ENCODE measurements at places on chromosomes 12 and 14.
A peak's percentile ranks its signal among the peaks of the same experiment; 100 is the strongest.

- no peak for DNase-seq
Measured at GRCh38 chr12:8709124-8709830, 11.5 kb downstream of the RIMKLB start.

- no peak for DNase-seq
Measured at GRCh38 chr14:51094282-51094821, 553 bp downstream of the TRIM9 start.

GRCh38 chr14:70809225-70810219 lies at the start of gene MAP3K9:
Gene MAP3K9, minus strand, starts transcription at chr14:70809513. Its CDS starts 342 bp downstream, at chr14:70809171.
- DNase-seq = peak; percentile 78

- DNase-seq = no peak
Measured at GRCh38 chr14:24307575-24308341, at the start of gene CIDEB. Gene CIDEB, minus strand, starts transcription at chr14:24307977. Its CDS starts 119 bp downstream, at chr14:24307858.

DNA sequence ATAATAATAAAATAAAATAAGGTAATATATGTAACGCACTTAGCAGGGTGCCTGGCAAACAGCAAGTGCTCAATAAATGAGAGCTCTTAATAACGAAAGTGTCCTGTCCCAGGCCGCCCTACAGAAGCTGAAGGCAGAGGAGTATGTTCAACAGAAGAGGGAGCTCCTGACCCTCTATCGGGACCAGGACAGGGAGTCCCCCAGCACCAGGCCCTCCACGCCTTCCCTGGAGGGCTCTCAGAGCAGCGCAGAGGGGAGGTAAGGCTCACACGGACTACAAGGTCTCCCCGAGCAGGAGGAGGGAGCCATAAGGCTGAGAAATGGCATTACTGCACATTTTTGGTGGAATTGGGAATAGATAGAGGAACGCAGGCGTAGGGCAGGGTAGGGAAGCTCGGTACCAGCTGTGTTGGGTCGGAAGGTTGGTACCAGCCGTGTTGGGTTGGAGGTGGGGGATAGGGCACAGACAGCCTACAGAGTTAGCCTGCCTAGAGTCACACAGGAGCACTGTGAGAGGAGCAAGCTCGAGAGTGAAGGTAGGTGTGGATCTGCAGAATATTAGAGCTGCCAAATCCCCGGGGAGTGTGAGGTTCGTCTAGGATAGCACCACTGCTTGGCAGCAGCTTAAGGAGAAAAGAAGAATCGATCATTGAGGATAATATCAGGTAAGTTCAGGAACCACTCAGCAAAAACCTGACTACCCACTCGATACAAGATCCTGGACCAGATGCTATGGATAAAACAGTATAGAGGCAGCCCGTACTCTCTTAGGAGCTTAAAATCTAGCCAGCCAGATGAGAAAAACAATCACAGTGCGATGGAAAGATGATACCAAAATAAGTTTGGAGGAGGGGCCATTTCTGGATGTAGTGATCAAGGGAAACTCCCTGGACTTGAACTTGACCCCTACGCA lies 15.3 kb downstream of the TNFRSF1A start:
- DNase-seq = no peak

DNA sequence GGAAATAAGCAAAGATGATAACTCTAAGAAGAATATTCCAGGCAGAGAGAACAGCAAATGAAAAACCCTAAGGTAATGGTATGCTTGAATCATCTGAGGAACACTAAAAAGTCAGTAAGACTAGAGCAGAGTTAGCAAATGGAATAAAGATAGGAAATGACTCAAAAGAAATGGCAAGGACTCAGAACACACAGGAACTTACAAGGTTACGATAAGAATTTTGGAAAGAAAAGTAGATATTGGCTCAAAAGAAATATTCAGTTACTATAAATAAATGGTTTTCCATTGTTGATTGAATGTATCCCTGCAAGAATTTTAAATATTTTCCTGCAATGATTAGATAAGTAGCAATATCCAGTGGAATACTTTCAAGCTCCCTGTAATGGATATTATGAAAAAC lies 705.8 kb downstream of the C12orf50 start:
- no peak for DNase-seq

GRCh38 chr12:12622418-12622817 lies 10.7 kb downstream of the CREBL2 start:
- no peak for DNase-seq

DNA sequence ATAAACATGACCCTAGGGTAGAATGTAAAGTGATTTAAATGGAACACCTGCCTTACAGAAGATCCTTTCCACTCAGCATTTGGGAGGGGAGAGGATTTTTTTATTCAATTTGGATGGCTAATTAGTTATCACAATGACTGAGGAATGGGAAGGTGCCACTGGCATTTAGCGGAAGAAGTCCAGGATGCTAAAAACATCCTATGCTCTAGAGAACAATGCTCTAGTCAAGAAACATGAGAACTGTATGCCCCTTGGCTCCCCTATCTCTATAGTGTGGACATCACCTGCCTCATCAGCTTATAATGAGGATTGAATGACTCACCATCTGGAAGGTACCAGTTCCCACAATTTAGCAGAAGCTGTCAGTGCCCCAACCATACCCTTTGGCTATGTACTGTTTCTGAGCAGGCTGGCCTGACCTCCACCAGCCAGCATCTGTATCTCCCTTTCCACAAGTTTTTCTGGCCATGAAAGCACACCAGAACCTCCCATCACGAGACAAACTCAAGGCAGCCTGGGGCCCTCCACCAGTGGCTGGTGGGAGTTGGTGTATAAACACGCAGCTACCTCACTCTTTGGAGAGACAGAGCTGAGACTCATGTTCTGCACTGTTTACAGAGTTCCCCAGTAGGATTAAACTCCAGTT lies 109.7 kb upstream of the VASH1 start:
- DNase-seq = no peak

- no peak for DNase-seq
Measured at GRCh38 chr12:53070877-53071492, 8.2 kb downstream of the SPRYD3 start.

DNA sequence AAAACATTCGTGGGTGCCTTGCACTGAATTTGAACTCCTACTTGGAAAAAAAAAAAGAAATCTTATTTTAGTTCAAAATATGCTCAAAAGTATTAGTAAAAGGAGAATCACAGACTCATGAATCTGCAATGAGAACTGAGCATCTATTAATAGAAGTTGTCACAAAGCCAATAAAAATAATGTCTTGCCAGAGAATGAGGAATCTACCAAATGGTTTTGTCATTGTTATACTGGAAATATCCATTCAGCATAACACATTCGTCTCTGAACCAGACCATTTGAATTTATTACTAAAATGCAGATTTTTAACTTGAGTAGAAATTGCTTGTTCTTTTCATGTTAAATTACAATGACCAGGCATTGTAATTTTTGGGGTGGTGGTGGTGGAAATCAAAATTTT lies 11.6 kb upstream of the PTPRB start:
- no peak for DNase-seq

DNA sequence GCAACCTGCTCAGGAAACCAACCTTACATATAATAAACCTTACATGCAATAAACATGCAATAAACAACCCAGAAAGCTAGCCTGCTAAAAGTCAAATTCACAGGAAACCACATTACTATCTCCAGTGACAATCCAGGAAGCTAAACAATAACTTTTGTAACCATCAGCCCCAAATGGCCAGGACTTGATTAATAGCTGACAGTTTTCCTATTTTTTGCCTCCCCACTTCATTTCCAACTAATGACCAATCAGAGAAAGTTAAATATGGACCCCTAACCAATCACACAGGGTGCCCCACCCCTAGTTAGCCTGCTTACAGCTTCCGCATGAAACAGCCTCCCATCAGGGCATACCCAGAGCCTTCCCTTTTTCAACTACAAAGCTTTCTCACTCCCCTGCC lies 152.2 kb upstream of the LMNTD1 start:
- no peak for DNase-seq

DNA sequence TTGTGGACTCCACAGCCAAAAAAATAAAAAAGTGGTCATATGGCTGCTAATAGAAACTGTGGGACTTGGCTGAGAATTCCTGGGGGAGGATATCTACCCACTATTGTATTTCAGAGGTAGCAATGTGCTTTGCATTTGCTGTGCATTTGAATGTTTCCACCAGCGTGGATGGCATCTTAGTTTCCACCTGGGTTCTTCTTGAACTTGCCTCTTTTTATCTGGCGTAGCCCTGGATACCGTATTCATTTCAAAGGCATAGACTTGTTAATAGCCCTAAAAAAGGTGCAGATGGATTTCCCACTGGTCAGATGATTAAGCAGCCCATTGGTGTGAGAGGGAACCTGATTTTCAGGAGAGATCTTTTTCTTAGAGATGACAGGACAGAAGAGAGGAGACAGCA lies 1.9 kb upstream of the MYF5 start:
- DNase-seq = no peak

- DNase-seq = no peak
Measured at GRCh38 chr12:59916988-59917387, 321.2 kb downstream of the SLC16A7 start.

DNA sequence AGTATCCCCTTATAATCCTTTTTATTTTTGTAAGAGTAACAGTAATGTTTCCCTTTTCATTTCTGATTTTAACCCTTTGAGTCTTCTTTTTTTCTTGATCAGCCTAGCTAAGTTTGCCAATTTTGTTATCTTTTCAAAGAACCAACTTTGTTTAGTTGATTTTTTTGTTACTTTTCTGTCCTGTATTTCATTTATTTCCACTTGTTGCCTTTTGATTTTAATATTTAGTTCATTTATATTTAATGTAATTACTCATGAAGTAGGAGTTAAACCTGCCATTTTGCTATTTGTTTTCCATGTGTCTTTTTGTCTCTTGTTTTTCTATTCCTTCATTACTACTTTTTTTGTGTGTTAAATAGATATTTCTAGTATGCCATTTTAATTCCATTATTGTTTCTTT lies 146.4 kb downstream of the ANO6 start:
- DNase-seq = no peak

- no peak for DNase-seq
Measured at GRCh38 chr12:8088574-8088973, 6.5 kb downstream of the NECAP1 start.

GRCh38 chr14:105388110-105388951 lies 10.0 kb upstream of the TEX22 start:
- DNase-seq = no peak

GRCh38 chr12:12396694-12397093 lies 39.8 kb downstream of the BORCS5 start:
- no peak for DNase-seq

GRCh38 chr12:2890388-2891239 lies at the start of gene TULP3:
Gene TULP3, plus strand, starts transcription at chr12:2890891. Its CDS starts 57 bp downstream, at chr12:2890948.
- DNase-seq = peak; percentile 96

- no peak for DNase-seq
Measured at GRCh38 chr12:124758266-124759220, 105.1 kb downstream of the SCARB1 start.

- DNase-seq = peak; percentile 22
Measured at GRCh38 chr14:44961151-44961553, 595 bp downstream of the KLHL28 start.

GRCh38 chr12:43951286-43951685 lies 115.4 kb downstream of the TMEM117 start:
- no peak for DNase-seq

GRCh38 chr12:65993173-65993572 lies 137.4 kb downstream of the LLPH start:
- no peak for DNase-seq

DNA sequence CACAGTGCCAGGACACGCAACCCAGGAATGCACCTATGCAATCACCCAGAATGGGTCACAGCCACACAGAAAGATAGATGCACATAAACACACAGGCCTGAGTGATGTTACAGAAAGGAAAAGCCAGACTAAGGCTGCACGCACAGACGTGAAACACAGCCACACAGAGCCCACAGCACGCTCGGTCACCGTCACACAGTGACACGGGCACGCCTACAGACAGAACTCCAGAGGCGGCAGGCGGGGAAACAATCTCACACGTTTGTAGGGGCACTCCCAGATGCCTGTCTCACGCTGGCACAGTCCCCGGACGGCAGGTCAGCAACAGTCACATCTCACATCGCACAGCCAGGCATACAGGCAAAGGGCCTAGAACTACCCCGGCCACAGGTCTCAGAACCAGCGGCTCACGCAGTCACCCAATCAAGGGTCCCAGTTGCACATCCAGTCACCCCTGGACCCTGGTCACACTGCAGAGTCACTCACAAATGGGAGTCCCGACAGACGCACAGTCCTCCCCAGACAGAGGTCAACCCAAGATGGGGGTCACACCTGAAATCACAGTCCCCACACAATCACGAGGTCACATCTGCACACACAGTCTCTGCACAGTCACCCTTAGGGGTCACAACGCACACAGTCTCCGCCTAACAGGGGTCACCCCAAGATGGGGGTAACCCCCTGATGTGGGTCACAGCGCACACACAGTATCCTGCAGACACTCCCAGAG lies 790 bp downstream of the SSH1 start:
- DNase-seq = peak; percentile 47

GRCh38 chr14:68193970-68194681 lies 374.5 kb downstream of the RAD51B start:
- no peak for DNase-seq

- no peak for DNase-seq
Measured at GRCh38 chr12:2183556-2184541, 131.1 kb downstream of the CACNA1C start.

- DNase-seq = no peak
Measured at GRCh38 chr12:67988601-67989021, 636 bp upstream of the IFNG-AS1 start.
